ENCODE measurements at places on chromosomes 5 and 9.
A peak's percentile ranks its signal among the peaks of the same experiment; 100 is the strongest.

DNA sequence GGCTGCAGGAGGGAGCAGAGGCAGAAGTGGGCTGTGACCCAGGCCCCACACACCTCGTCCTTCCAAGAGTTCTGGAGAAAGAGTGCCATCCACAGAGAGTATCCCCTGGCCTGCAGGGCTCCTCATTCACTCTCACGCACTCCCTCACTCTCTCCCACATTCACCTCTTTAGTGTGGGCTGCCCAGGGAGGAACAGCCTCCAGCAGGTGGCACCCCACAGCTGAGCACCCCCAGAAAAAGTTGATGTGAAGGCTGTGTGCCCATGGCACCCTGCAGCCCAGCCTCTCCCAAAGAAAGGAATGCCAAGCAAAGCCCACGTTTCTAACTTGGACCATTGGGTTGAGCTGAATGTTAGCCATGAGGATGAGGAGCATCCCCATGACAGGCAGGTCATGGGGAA, 4.5 kb upstream of the SHC3 start:
- no peak for DNase-seq

GRCh38 chr5:181069767-181070491, 29.9 kb downstream of the BTNL9 start:
- DNase-seq = no peak

DNA sequence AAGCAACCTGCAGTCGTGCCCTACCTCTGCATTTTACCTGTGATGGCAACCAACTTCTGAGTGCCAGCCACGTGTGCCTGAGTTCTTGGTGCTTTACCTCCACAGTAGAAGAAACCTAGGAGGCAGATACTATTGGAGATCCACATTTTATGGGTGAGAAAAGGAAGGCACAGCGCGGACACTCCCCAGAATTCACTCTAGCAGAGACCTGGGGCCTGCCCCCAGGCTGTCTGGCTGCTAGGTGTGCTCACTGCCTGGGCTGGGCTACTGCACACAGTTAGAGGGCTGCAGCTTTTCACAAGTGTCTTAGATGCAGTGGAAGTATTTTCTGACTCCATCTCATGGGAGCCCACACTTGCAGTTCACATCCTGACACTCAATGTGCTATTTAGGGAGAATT, 598.8 kb upstream of the ADAMTS16 start:
- no peak for DNase-seq

DNA sequence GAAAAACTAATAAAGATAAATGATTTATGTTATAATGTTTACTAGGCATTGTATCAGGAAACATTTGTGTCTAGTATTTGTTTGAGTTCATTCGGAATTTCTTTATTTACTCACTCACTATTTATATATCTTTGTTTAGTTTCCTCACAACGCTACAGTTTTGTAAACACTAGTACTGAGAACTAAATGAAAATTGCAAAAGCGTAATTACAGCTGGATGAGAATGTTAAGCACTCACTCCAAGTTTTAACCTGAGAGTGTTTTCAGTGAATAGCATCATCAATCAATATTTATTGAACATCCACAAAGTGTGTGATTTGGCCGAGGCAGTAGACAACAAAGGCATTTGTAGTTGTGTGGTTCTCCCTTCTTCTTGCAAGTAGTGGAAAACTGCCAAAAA, 969.6 kb upstream of the DMAC1 start:
- DNase-seq = no peak

GRCh38 chr5:79954620-79955019, 36.4 kb downstream of the MTX3 start:
- DNase-seq = no peak

GRCh38 chr5:82097-82496, 9.9 kb upstream of the PLEKHG4B start:
- no peak for DNase-seq

- DNase-seq = peak; percentile 17
These were observed 10.5 kb upstream of the GALNT10 start for GRCh38 chr5:154179846-154180710.

DNA sequence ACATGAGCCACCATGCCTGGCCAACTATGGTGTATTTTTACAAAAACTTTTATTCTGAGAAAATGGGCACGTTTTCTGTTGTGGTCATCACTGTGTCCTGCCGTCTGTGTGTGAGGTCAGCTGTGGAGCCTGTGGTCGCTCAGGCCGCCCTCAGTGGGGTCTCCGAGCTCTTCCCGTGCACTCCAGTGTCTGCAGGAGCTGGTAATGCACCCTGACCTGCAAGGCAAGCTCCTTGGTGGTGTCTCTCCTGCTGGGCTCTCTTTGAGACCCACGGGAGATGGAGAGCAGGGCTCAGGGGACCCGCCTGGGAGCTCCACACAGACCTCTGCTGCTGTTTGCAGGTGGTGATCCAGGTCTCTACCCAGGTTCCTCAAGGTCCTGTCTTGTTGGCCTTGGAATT, 9.6 kb upstream of the AHRR start:
- no peak for DNase-seq

GRCh38 chr9:130823435-130823834, 11.6 kb upstream of the ABL1 start:
- DNase-seq = no peak

- DNase-seq = no peak
These were observed 92.0 kb downstream of the AMBP start for GRCh38 chr9:113985968-113986585.

- peak; percentile 87 for DNase-seq
These were observed 21.7 kb downstream of the FAT2 start for GRCh38 chr5:151569132-151570046.

GRCh38 chr5:124410539-124411488, 335.6 kb downstream of the ZNF608 start:
- DNase-seq = no peak

- peak; percentile 81 for DNase-seq
These were observed 14.8 kb downstream of the SPTLC1 start for GRCh38 chr9:92100237-92100911.

- no peak for DNase-seq
These were observed 43.5 kb downstream of the COL23A1 start for GRCh38 chr5:178546675-178547033.

DNA sequence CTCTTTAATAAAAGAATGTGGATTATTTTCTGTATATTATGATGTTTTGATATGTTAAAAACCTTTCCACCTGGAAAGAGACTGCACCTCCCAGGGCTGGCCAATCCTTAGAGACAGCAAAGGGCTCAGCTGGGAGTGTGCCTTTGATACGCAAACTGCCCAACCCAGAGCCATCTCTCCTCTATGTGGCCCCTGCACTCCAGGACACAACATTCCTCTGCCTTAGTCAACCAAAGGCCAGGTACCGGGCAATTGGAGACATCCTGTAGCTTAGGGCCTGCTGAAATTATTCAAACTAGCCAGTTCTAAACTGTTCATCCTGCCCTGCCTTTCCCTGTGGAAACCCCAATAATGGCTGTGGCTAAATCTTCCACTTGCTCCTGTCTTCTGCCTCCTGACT, 5.0 kb upstream of the HSPB3 start:
- no peak for DNase-seq

GRCh38 chr5:172452398-172453205, 1.7 kb downstream of the SH3PXD2B start:
- DNase-seq = peak; percentile 63

- no peak for DNase-seq
These were observed 64.8 kb upstream of the TBCA start for GRCh38 chr5:77840930-77841329.

DNA sequence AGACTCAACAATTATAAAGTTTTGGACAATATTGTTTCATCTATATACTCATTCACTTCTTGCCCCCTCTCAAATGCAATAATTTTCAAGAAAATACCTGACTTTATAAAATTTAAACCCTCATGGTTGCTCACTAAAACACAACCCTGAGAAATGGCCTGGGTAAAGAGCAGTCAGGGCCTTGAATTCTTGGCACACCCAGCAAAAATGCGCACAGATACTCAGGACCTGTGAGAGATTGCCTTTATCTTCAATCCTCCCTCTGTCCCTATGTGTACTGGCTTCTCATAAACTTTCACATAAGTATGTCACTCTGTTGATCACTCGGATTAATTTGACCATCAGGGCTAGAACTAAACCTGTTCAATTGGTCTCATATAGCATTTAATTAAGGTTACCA, 12.8 kb upstream of the ACO1 start:
- no peak for DNase-seq

DNA sequence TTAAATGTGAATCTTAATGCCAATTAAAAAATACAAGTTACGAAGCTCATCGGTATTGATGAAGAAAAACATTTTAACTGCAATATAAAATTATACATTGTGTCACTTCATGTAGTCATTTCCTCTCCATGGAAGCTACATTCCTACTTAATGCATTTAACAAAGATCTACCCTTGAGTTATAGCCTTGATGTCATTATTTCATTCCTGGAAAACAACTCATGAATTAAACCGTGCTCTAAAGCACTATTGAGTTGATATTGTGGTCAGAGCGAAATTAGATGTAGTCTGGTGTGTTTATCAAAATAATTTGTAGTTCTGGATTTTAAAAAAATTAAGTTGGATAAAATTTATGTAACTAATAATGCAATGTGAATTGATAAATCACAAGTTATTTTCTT, 11.1 kb downstream of the C5orf47 start:
- no peak for DNase-seq

DNA sequence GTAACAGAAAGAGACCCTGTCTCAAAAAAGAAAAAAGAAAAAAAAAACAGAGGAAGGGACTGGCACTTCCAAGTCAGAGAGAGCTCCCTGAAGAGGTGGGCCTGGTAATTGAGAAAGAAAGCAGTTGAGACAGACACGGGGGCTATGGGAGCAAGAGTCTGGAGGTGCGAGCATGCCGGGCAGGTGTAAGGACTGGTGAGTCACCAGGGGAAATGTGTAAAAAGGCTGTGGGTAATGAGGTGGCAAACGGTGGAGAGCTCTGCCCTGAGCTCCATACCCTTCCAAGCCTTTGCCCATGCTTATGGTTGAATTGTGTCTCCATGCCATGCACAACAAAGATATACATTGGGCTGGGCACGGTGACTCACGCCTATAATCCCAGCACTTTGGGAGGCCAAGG, 18.0 kb upstream of the JADE2 start:
- DNase-seq = peak; percentile 53

DNA sequence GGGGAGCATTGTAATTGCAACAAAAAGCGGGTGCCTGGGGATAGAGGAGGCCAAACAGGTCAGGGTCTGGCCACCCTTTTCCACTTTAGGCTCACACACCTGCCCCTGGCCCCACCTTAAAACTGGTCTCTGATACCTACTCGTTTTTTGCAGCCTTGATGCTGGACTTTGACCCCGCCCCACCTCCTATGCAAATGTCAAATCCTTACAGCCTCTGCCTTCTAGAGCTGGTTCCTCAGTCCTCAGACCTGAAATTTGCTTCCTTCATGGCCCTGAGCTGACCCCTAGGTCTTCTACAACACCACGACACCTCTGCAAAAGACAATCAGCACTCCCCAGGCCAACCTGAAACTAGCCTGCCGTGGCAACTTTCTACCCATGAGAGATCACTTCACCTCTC, 37.7 kb downstream of the SMIM23 start:
- DNase-seq = no peak

DNA sequence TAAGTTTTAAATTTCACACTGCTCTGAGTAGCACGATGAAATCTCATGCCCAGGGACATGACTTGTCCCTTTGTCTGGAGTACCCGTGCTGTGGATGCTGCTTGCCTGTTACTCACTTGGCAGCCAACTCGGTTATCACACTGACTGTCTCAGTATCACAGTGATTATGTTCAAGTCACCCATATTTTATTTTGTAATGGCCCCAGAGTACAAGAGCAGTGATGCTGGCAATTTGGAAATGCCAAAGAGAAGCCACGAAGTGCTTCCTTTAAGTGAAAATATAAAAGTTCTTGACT, 22.8 kb upstream of the SCGB3A2 start:
- no peak for DNase-seq

DNA sequence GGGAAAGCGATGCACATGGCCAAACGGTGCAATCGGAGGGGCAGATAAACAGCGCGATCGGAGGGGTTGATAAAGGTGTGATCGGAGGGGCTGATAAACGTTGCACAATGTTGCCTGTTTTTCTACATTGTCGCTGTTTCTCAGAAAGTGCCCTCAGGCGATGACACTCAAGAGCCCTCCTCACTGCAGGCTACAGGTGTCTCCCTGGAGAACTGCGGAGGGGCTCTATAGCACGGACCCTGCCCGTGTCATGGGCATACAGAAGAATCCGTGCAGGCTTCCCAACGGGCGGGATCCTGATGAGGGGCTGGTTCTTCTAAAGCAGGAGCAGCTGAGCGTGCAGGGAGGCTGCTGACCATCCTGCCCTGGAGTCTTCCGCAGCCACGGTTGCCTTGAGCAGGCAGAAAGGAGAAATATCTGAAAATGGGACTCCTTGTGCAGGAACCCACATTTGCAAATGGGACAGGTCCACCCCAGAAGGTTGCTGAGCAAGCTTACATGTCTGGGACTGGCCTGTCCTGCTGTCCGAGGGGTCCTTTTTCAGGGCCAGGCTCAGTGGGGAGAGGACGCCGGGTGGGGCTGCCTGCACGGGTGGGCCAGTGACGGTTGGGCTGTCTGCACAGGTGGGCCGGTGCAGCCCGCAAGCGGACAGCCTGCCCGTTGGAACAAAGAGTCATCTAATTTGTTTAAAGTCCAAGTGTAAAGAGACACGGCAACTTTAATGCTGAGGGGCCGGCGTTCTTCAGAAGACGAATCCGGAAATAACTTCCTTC, 25.1 kb upstream of the LPCAT1 start:
- DNase-seq = no peak

DNA sequence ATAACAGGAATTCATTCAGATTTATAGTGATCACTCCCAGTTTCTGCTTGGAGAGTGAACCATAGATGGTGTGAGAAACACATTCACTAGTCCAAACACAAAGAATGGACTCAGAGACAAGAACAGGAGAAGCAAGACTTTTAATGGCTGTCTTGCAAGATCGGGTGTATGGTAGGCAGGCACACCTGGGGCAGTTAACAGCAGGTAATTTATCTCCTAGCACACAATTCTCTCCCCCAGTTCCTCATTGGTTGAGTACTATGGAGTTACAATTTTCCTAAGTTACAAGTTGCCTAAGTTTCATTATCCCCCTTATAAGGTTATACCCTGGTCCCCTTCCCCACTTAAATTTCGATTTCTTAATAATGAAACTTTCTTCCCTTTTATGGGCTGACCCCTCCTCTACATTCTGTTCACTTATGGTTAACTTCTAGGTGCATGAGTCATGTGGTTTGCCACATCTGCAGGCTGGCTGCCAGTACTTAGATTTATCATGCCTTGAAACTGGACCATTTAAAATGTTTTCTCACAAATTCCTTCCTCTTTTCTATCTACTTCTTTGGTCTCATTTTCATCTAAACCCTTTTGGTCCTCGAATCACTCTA, 623.3 kb downstream of the HINT1 start:
- peak; percentile 54 for DNase-seq

Measured in RCC 7860 (cell line).